ENCODE measurements at places on chromosomes 7 and 10.
A peak's percentile ranks its signal among the peaks of the same experiment; 100 is the strongest.

- peak; percentile 79 for DNase-seq
Measured at GRCh38 chr10:101354328-101355071, 535 bp downstream of the BTRC start.

GRCh38 chr7:145152589-145152988 lies 316.7 kb upstream of the TPK1 start:
- peak; percentile 52 for DNase-seq

GRCh38 chr7:92914645-92915044 lies 78.3 kb upstream of the CDK6 start:
- DNase-seq, result no peak

- peak; percentile 25 for DNase-seq
Measured at GRCh38 chr10:69866688-69867461, 65.2 kb downstream of the COL13A1 start.

DNA sequence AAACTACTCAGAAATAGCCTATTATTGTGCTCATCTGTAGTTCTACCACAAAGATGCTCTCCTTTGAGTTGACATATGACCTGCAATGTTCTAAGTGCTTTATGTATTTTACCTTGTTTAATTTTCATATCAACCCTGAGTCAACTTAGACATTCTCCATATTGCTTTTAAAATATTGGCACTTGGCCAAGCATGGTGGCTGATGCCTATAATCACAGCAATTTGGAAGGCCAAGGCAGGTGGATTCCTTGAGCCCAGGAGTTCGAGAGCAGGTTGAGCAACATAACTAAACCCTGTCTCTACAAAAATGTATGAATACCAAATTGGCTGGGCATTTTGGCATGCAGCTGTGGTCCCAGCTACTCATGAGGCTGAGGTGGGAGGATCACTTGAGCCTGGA lies 50.6 kb downstream of the PRKG1 start:
- peak; percentile 16 for DNase-seq

GRCh38 chr10:71014021-71014805 lies 125.8 kb upstream of the PCBD1 start:
- DNase-seq, result no peak

GRCh38 chr7:25187932-25188331 lies 40.4 kb downstream of the NPVF start:
- DNase-seq, result no peak

GRCh38 chr7:109844362-109844761 lies 1246.6 kb upstream of the LRRN3 start:
- DNase-seq, result peak; percentile 71

GRCh38 chr10:51860257-51860656 lies 160.9 kb upstream of the CSTF2T start:
- no peak for DNase-seq

GRCh38 chr10:103473261-103473671 lies 5.8 kb downstream of the CALHM3 start:
- DNase-seq, result peak; percentile 75

- no peak for DNase-seq
Measured at GRCh38 chr7:96636979-96637378, 72.7 kb downstream of the SEM1 start.

- DNase-seq, result no peak
Measured at GRCh38 chr10:53135213-53135896, 362.8 kb upstream of the MBL2 start.

DNA sequence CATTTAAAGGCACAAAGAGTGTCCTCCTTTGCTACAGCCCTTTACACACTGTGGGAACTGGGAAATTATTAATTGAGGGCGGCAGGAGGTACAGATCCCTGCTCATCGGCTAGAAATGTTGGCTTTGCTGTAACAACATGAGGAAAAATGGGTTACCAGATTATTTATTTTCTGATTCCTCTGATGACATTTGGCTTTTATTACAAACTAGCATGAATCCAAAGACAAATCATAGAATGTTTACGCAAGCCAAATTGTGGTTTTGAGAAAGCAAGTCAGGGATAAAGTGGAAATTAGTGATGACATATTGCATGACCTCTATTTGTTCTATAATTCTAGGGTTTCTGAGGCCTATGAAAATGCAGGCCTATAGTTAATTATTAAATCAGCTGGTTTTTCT lies 126.1 kb upstream of the TMEM196 start:
- DNase-seq, result peak; percentile 40

DNA sequence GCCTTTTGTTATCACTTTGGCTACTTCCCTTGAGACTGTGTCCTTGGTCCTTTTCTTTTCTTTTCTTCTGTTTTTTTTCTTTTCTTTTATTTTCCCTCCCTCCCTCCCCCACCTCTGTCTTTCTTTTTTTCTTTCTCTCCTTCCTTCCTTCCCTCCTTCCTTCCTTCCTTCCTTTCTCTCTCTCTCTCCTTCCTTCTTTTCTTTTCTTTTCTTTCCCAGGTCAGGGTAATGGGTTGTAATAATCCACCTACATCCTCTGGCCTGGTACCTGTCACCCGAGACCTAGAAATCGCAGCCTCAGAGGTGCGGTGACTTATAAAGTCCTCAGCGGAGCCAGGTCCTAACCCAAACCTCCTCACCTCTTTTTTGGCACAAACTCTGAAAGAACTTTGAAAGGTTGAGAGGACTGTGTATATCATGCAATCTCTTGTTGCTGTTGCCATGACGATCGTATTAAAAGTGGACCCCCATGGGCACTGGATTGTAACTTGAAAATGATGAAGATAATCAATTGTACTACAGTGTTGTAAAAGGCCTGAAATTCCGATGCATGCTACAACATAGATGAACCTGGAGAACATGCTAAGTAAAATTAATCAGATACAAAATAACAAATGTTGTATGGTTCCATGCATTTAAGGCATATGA lies 140.7 kb upstream of the AGK start:
- DNase-seq, result peak; percentile 11
